ENCODE measurements at places on chromosomes 7 and 10.

DNA sequence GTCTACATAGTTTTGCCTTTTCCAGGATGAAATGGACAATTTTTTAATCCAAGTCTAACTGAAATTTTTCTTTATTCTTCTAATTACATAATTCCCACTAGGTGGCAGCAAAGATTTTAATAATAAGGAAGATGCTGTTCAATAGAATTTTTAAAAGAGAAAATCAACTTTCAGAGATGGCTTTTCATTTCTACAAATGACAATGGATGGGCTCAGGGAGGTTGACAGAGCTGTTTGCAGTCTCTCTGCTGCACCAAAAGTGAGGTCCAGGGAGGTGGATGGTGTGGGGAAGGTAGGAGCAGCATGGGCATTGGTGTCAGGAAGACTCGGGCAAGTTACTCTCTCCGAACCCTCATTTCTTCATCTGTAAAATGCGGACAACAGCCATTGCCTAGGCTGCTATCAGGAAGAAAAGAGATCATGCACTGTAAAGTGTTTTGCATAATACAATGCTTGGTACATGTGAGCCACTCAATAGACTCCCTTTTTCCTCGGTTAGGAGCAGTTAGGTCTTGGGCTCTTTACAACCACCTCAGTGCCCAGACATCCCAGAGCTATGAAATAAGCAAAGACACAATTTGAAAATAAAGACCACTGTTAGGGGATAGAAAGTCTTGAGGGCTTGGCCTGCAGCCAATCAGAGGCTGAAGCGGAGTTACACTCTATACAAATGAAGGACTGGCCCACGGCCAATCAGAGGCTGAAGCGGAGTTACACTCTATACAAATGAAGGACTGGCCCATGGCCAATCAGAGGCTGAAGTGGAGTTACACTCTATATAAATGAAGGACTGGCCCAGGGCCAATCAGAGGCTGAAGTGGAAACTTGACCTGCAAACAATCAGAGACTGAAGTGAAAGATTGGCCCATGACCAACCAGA is 107.1 kb downstream of the ABLIM1 start:
- no peak for DNase-seq

- DNase-seq: peak; percentile 8
Measured at GRCh38 chr7:11332186-11332864, 358.7 kb downstream of the PHF14 start.

DNA sequence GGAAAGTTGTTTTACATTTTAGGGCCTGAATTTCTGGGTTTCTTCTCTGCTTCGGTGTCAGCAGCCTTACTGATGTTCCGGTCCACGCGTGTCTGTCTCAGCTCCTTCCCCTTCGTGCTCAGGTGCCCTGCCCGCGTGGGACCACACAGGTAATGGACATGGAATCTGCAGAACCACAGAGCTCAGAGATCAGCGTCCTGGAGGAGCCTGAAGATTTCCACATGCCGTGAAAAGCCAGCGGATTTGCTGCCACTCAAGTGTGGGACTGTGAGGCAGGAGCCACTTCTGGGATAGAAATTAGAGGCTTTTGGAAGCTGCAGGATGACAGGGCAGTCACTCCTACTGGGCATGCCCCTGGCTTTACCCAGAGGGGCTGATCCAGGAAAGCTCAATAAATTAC is 666.1 kb upstream of the FOXK1 start:
- DNase-seq: no peak

- DNase-seq: no peak
Measured at GRCh38 chr10:112687647-112688046, 240.6 kb downstream of the VTI1A start.

DNA sequence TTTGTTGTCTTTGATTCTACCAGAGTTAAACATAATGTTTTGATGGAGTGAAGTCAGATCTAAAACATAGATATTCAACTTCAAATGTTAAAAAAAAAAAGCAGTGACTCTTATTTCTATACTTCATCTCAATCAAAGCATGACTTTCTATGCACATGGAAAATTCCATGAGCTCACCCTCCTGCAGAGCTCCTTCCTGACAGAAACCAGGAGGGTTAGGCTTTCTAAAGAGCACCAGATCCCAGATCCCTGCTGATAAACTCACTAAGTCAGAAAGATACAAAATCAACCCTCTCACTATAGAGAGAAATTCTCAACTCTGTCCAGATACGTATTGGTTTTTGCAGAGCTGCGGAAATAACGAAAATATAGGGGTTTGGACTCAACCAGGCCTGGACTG is 122.6 kb downstream of the FAM107B start:
- no peak for DNase-seq

- DNase-seq: no peak
Measured at GRCh38 chr10:59465088-59465487, 102.7 kb upstream of the FAM13C start.

GRCh38 chr7:98840722-98841121 is 29.1 kb downstream of the TMEM130 start:
- no peak for DNase-seq

- no peak for DNase-seq
Measured at GRCh38 chr7:31019509-31019908, 32.6 kb upstream of the ADCYAP1R1 start.

DNA sequence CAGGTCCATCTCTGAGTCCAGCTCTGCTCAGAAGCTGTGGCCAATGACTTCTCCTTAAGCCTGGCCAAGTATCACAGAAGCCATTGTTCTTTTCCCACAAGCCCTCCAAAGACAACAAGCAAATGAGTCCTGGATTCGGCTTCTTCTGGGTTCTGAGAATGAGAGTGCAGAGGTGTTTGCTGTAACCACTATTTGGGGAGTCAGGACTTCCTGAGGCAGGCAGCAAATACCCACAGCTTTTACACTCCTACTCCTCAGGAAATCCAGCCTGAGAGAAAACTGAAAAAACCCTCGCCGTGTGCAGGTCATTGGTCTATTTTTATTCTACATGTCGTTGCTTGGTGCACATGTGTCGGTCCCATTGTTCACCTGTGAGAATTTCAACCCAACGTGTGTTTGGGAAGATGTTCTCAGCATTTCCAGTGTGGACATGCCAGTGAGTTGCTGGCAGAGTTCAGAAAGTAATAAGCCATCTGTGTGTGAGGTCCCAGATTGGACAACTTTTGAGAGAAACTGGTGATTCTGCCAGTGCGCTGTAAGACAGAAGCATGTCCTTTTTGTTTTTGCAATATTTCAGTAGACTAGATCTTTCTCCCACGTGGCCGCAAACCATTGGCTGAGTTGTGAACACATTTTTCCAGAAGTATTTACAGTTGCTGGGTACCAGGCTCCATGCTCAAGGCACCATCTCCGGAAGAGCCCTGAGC is 121.6 kb upstream of the LYZL2 start:
- DNase-seq: no peak

DNA sequence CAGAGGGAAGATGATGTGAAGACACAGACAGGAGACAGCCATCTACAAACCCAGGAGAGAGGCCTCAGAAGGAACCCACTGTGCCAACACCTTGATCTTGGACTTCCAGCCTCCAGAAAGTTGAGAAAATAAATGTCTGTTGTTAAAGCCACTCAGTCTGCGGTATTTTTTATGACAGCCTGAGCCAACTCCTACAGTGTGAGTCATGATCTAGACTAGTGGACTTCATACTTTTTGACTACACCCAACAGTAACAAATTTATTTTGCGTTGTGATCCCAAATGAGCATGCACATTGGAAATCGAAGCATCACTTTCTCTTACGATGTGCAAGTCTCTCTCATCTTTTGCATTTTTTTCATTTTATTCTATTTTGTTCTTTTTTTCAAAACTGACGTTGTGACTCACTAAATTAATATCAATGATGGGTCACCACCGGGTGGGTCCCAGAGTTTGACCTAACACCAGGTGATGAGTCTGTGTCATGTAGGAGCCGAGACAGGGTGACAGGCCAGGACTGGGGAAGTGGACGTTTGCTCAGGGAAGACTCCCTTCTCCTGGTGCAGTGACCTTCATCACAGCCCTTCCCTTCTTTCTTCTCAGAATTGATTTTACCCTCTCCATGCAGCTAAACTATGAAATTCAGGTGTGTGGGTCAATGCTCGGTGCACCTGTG is 28.9 kb downstream of the PHYH start:
- DNase-seq: no peak

GRCh38 chr7:46853451-46853850 is 728.5 kb downstream of the TNS3 start:
- DNase-seq: no peak

DNA sequence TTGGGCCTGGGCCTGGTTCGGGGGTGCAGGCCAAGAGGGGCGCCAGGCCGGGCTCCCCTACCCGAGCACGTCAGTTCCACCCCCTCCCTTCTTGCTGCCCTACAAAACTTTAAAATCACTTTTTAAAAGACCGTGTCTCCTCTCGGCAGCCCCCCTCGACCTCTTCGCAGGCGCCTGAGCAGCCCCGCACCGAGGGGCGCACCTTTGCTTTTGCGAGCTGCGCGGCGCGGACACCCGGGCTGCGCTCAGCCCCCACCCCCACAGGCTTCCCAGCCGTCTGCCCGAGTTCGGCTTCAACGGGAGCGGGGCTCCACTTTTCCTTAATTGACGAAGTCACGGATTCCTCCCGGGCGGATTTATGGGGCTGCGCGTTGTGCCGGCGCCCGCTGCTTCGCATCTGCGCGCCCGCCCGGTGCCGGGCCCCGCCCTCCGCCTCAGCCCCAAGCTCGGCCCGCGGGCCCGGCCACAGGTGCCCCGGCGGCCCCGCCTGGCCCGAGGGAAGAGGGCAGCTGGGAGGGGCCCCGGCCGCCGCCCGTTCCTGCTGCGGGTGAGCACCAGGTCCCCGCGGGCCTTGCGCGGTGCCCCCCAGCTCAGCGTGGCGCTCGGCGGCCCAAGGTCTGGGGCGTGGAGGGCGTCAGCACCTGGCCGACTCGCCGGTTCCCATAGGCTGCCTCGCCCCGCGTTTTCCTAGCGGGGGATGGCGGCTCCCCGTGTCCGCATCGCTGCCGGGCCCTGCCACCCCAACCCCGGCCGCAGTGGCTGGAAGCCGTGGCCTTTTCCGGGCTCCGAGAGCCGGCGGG is 10.8 kb upstream of the MNX1 start:
- DNase-seq: no peak

DNA sequence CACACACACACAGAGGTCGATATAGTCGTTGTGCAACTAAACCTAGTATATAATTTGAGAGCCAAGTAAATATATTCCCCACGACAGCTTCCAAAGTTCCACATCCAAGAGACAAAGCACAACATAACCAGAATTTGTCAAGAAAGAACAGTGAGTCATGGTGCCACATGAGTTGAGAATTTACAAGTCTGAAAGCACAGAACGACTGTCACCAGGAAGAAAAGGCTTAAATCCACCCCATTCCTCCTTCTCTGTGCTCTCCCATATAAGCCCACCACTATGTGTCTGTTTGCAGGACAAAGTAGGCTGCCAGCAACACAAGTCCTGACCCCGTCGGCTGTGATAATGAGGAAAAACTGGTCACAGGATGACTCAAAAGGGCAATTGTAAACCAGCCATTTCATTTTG is 32.8 kb downstream of the GSAP start:
- DNase-seq: no peak

DNA sequence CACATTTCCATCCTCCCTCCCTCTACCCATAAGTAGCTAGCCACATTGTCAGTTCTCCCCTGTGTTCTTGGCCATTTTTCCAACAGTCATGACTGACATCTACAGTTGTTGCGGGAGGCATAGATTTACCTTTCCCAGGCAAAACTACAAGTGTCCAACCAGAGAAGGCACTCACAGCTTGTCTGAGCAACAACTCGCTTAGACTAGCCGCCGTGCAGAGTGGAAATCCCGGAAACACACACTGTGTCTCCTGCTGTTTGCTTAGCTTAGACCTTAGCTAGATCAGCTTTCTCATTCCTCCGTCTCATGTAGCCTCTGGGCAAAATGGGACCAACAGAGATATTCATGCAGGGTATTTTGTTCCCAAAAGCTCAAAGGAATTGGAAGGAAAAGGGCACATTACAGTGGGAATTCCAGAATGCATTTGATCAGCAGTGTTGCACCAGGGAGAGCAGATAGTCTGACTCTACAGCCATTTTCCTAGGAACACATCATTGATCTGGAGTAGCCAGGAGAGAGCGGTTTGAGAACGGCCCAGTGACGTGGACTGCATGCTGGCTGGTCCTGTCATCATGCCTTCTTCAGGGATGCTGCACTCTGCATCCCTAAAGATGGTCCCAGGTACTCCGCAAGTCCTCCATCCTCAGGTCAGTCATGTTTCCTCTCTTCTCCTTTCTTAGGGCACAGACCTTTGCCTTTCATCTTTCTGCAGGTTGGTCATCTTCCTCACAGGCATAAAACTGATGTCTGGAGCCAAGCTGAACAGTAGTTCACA is 89.4 kb downstream of the C10orf90 start:
- DNase-seq: no peak
